Non-pigmented ciliary epithelial cell (primary cell): ENCODE measurements at places on chromosomes 12 and 14.
A peak's percentile ranks its signal among the peaks of the same experiment; 100 is the strongest.

- no peak for DNase-seq
These were observed 118.4 kb upstream of the EVL start for GRCh38 chr14:99946652-99947489.

DNA sequence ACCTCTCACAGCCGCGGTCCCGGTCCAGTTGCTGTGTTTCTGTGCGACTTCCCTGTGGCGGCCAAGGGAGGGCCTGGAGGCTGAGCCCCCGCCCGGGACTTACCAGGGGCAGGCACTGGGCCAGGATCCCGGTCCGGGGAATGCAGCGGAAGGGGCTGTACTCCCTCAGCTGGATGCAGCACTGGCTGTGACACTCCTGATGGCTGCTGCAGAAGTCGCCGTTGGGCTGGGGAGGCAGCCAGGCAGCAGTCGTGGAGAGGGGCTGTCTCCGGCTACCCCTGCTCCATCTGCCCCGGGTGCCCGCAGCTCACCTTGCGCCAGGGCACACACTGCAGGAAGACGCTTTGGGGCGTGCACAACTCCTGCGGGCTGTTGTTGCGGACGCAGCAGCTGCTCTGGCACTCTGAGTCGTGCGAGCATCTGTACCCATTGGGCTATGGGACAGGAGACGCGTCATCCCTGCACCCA, 6.2 kb downstream of the LRCOL1 start:
- no peak for DNase-seq

GRCh38 chr14:96160913-96161310, 43.7 kb upstream of the BDKRB2 start:
- DNase-seq = no peak

DNA sequence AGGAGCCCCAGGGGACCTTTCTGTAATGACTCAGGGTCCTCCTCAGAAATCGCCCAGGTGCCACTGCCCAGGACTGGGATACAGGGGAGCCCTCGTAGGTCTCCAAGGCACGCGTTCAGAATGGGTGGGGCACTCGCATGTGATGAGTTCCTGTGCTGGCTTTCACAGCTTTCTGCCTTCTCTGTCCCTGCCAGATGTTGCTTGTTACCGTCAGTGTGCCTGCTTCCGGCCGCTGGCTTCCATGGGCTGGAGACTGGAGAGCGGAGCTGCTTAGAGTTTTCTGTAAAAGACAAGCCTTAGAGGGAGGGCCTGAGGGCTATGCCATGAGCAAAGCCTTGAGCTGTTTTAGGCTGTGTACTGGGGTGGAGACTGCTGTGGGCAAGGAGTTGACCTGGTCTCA, 75.0 kb upstream of the SLC24A4 start:
- no peak for DNase-seq

- DNase-seq = no peak
These were observed 36.8 kb downstream of the GALNT9 start for GRCh38 chr12:132292328-132293319.

DNA sequence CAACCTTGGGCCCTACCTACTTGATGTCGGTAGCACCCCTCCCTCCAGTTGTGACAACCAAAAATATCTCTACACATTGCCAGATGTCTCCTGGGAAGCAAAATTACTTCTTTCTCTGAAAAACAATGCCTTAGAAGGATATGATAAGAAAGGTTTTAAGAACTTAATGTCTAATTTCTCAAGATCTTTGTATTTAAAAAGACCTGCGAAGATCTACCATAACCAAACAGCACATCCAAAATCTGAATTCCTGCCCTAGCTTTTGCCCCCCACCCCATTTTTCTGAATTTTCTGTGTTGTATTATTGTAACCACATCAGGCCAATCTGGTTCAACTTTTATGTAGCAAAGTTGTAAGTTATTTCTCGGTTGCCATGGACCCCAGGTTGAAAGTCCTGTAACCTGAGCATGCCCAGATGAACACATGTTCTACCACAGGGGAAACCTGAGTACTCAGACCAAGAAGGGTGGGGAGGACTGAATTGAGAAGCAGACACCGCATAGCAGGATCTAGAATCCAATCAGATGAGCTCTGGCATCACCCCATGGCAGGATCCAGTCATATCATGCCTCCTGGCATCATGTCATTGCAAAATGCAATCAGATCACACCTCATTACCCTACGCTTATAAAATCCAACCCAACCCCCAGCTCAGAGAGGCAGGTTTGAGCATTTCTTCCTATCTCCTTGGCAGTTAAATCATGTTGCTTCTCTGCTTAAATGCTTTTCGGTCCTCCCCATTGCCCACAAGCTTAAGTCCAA, 8.7 kb downstream of the TMEM253 start:
- no peak for DNase-seq

DNA sequence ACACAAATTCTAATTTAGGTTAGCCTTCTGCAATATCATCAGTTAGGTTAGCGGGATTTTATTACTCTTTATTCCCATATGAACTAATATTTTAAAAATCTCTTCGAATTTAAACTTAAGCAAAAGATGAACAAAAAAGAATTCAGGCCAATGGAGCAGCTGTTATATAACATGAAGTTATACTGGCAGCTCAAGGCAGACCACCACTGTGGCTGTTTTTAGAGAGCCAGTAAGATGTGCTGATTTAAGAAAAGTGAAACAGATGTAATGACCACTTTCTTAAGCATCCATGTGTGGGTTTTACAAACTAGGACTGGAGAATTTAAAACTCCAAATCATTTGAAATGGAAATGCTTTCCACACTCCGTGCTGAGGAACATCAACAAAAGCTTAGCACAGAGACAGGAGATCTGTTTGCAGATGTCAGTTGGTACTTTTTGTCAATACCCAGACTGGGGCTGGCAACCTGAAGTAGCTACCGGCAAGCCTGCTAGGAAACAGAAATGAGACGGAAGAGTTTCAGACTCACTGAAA, 164.9 kb downstream of the TTC7B start:
- no peak for DNase-seq

GRCh38 chr14:59199614-59200013, 11.1 kb downstream of the DAAM1 start:
- DNase-seq = no peak

DNA sequence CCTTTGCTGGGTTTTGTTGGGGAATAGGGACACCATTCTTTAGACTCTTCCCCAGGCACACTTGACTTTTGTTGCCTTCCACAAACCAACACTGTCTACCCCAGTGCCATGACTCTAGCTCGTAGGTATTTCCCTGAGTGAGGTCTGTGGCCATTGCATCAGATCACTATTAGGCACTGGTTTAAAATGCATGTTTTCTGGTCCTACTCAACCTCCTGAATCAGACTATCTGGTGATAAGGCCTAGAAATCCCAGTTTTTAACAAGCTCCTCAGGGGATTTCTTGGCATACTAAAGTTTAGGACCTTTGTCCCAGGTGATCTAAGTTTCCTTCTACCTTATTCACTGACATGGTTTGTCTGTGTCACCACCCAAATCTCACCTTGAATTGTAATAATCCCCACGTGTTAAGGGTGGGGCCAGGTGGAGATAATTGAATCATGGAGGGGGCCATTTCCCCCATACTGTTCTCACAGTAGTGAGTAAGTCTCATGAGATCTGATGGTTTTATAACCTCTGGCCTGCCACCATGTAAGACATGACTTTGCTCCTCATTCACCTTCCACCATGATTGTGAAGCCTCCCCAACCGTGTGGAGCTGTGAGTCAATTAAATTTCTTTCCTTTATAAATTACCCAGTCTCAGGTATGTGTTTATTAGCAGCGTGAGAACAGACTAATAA, 87.8 kb upstream of the PSMC1 start:
- DNase-seq = peak; percentile 13

GRCh38 chr12:2149091-2149490, 96.3 kb downstream of the CACNA1C start:
- DNase-seq = no peak

DNA sequence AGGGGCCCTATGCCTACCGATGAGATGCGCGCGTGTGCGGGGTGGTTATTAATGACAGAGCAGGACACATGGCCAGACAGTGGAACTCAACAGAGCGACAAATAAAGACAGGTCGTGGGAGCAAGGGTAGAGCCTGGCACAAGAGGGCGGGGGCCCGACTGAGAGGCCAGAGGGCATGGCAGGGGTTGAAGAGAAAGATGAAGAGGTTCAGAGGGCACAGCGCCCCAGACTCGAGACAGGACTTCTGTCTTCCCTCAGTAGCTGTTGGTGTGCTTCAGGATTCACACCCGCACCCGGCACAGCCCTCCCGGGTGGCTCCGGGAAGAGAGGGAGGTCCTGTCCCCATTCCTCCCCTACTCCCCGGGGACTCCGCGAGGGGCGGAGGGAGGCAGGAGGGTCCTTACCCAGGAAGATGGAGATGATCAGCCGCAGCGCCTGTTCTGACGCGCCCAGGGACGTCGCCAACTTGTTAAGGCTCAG, 366 bp downstream of the LPCAT3 start:
- DNase-seq = no peak

DNA sequence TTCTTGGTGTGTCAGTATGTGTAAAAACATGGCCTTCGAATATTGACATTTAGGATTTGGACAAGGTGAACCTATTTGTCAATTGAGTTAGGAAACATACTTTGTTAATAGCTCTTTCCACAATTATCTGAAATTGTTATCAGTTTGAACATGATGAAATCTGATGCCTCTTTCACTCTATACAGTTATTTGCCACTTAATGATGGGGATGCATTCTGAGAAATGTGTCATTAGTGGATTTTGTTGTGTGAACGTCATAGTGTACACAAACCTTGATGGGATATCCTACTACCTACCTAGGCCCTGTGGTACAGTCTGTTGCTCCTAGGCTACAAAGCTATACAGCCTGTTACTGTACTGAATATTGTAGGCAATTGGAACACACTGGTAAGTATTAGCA, 4.8 kb downstream of the TULP3 start:
- DNase-seq = no peak

GRCh38 chr14:81849714-81850113, 316.1 kb upstream of the SEL1L start:
- no peak for DNase-seq

GRCh38 chr12:81502912-81503695, 256.0 kb downstream of the PPFIA2 start:
- DNase-seq = peak; percentile 87

GRCh38 chr14:51597261-51598001, 54.3 kb upstream of the FRMD6 start:
- DNase-seq = no peak

- no peak for DNase-seq
These were observed 52.2 kb upstream of the AMN start for GRCh38 chr14:102870246-102870645.

DNA sequence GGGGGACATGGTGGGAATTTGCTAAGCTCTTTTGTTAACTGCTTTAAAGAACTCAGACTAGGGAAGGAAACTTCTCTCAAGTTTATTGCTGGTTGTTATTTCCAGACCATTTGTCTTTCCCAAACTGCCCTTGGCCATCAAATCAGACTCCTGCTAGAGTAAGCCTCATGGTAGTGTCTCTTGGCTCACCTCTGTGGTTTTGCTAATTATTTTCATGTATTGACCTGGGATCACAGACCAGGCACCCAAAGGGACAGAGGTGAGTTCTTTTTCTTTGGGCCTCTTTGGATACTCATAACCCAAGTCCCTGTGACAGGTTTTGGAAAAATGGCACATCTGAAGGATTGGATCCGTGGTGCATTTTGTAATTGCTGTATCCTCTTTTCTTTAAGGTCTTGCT, 11.2 kb downstream of the ETV6 start:
- no peak for DNase-seq

- peak; percentile 59 for DNase-seq
These were observed 1277.4 kb downstream of the LRFN5 start for GRCh38 chr14:42884100-42884499.

DNA sequence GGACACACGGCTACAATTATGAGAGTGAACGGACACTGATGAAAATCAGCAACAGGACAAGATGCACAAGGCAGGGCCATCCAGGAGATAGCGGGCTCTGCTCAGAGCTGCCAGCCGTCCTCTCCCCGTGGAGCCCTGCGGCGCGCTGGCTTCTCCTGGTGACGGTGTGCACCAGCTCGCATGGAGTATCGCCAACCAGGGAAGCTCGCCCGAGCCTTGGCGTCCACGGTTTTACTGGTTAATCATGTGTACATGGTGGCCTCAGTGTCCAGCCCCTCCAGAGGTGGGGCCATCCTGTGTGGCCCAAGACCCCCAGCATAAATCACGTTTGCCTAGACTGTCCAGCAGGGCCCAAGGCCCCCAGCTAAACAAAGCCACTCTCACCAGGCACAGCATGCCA, 31.2 kb upstream of the DYNC1H1 start:
- DNase-seq = no peak

DNA sequence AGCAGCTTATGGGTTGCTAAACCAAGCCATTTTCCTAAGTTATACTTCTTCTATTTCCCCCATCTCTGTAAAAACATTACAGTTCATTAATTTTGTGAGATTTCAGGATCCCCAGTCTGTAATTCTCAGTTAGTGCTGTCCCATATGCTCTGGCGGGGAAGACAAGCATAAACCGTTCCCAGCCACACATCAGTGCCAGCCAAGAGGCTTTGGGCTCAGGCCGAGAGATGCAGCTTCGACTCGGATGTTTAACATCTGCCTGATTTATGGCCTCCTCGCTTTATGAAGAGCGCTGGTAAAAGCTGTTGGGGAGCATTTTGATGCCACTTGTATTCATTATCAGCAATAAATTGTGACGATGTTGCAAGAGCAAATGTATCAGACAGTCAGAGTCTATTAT, 349.1 kb upstream of the CCDC196 start:
- no peak for DNase-seq

- no peak for DNase-seq
These were observed 67.3 kb upstream of the USP15 start for GRCh38 chr12:62192903-62193250.

DNA sequence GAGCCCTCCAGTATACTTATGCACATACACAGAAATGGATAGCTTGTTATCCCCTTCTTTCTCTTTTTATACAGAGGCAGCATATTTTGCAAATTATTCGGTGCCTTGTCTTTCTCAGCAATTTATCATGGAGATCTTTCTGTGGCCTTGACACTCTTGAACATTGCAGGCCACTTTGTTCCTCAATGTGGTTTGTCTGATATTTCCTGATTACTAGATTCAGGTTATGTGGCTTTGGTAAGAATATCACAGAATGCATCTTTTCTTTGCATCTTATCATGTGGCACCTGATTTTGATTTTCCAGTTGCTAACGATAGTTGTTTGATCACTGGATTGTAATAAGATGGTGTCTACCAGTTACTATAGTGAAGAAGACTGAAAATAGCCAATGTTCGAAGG, 7.1 kb upstream of the SNRPF start:
- DNase-seq = no peak

DNA sequence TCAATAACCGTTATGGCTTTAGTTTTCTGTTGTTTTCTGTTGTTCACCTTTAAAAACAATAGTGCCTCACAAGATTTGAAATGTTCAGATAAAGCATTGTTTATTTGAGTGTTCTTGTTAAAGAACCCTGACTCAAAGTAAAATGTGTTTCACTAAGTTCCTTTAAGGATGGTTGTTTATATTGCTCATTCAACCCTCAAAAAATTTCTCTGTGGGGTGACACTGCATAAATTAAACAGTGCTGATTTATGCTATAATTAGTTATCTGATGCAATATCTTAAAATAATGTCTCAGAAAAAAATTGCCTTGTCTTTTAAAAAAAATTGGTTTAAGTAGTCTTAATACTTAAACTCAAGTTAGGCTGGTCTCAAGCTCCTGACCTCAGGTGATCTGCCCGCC, 775.1 kb downstream of the FLRT2 start:
- DNase-seq = no peak
